ENCODE measurements at places on chromosomes 13 and 19.

GRCh38 chr13:50393628-50394027 lies 378.4 kb downstream of the KCNRG start:
- DNase-seq, result no peak

DNA sequence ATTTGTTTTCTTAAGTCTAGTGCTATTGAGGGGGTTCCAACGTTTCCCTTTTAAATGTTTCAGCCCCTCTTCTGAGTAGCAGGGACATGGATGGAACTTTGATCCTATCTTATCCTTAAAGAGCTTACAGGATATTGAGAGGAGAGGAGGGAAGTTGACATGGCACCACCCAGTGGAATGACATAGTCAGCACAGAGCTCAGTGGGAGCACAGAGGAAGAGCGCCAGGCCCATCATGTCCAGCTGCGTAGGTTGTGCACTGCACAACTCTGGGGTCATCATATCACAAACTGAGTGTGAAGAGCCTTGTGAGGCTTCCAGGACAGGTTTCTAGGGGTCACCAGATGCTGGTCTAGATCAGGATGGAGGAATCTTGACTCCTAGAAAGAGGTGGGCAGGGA lies 4.6 kb upstream of the CDC42EP5 start:
- no peak for DNase-seq

DNA sequence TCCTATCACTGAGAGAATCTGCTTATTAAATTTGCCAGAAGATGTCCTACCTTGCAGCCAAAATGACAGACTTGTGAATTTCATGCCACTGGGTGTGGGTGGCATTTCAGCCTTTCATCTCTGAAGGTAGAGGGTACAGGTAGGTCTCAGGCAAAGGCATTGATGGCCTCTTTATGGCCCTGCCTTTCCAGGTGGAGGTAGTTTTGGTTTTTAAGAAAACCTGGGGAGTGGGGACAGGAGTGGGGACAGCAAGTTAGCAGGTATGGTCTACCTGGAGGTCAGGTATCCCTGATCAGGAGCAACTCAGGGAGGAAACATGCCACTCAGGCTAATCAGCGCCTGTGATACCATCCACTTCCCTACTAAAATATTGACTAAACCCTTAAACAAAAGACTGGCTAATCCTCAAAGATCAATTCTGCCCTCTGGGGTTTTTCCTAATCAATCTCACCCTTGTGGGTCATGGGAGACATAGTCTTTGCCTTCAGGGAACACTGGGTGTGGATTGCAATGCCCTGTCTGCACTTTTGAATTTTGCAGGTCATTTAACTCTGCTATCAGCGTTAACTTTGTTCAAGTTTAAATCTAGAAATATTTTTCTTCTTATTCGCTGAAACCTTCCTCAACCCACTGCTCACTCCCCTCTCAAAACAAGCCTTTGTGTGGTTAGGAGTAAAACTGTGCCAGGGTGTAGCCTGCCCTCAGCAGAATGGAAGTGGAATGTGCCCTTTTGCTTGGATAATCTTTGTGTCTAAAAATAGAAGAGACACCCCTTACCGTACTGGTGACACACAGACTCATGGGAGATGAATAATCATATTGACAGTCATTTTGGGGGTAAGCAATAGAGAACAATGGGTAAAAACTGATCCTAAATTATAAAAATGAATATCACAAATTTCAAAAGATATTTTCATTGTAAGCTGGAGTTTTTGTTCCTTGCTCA lies 233.7 kb downstream of the COG6 start:
- no peak for DNase-seq

DNA sequence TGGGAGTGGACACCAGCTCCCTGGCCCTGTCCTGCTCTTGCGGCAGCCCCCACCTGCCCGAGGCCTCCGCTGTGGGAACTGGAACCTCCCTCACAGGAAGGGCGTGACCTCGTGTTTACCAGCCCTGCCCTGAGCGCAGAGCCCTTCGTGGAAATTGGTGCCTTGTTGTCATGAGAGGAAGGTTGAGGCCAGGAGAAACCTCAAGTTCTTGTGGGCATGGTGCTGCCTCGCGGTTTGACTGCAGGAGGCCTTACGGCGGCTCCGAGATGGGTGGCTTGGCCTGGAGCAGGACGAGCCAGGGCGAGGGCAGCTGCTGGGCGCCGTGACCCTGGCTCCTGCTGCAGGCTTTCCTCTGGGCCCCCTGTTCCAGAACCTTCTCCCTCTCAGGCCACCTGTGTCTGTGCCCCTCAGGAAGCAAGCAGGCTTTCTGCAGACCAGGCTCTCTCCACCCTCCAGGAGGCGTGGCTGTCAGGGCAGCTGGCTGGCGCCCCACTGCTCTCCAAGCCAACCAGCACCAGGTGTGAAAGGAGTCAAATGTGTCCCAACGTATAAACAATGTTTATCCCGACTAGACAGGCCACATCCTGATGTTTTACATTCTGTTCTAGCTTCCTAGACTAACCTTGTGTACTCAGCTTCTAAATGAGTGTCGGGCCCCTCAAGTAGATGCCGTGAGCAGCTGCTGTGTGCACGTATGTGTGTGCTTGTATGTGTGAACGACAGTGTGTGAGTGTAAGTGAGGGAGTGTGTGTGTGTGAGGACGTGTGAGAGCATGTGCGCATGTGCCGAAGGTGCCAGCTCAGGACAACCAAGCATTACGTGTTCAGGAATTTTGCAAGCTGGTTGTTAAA lies 10.4 kb upstream of the RASA3 start:
- DNase-seq, result no peak

- no peak for DNase-seq
Measured at GRCh38 chr13:93709506-93710244, 483.1 kb downstream of the GPC6 start.

- no peak for DNase-seq
Measured at GRCh38 chr19:45517641-45518468, 10.6 kb downstream of the VASP start.

- DNase-seq, result no peak
Measured at GRCh38 chr19:23776507-23777205, 18.0 kb upstream of the ZNF681 start.

GRCh38 chr19:11237321-11237720 lies 2.1 kb upstream of the ANGPTL8 start:
- no peak for DNase-seq

GRCh38 chr19:13959962-13960862 lies 7.9 kb downstream of the DCAF15 start:
- DNase-seq, result no peak

GRCh38 chr19:29873024-29873800 lies 61.4 kb downstream of the CCNE1 start:
- DNase-seq, result peak; percentile 45

DNA sequence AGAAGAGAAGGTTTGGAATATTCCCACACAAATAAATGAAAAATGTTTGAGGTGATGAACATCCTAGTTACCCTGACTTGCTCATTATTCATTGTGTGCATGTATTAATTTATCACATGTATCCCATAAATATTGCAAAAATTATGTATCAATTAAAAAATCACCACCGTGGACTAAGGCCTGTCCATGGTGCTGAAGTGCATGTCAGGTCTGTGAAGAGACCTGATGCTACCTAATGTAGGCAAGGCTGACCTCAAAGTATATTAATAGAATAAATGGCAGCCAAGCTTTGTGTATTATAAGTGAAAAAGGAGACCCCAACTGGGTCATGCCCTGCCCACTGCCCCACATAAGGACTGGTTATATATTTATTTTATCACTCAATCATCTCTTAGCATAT lies 34.4 kb upstream of the ZNF835 start:
- DNase-seq, result no peak

- no peak for DNase-seq
Measured at GRCh38 chr19:38020311-38020710, 113.3 kb downstream of the SIPA1L3 start.

- DNase-seq, result peak; percentile 42
Measured at GRCh38 chr19:55255618-55256423, 3.0 kb downstream of the PPP6R1 start.

DNA sequence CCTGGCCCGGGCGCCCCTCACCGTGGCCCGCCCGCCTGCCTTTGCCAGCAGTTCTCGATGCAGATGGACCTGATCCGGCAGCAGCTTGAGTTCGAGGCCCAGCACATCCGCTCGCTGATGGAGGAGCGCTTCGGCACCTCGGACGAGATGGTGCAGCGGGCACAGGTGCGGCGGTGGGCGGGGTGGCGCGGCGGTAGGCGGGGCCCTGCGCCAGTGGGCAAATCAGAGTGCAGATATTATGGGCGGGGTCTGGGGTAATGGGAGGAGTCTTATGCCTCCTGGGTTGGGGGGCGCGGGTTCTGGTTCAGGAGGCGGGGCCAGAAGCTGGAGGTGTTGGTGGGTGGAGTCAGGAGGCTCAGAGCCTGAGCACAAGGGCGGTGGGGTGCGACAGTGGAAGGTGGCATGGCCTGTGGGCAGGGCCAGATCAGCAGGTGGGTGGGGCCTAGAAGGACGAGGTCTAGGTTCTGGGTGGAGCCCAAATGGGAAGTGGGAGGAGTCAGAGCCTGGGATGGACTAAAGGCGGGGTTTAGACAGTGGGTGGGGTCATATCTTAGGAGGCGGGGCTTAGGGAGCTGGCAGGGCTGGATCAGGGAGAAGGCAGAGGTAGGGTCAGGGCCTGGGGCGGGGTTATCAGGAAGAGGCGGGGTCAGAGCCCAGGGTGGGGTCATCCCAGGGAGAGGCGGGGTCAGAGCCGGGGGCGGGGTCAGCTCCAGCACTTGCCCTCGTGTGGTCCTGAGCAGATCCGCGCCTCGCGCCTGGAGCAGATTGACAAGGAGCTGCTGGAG lies 5.6 kb downstream of the APC2 start:
- DNase-seq, result peak; percentile 62

- DNase-seq, result peak; percentile 18
Measured at GRCh38 chr13:113489549-113490495, 689 bp downstream of the DCUN1D2 start.

GRCh38 chr13:50073340-50073739 lies 58.1 kb downstream of the KCNRG start:
- no peak for DNase-seq

DNA sequence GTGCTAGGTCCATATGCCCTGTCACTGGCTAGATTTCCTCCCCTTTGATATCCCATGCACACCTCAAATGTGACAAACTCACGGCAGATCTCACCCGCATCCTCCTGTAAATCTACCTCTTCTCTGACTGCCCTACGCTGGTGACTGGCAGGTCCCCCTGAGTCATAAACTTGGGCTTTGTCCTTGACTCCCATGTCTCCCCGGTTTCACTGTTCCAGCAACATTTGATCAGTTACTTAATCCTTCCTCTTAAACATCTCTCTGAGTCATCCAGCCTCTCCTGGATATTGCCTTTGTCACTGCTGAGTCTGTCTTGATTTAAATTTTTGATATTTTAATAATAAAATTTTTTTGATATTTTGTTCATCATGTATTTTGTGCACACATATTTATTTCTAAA lies 26.5 kb downstream of the FAM216B start:
- DNase-seq, result no peak

GRCh38 chr13:93948162-93948922 lies 531.1 kb downstream of the DCT start:
- DNase-seq, result no peak

- DNase-seq, result no peak
Measured at GRCh38 chr19:912181-913079, 589 bp downstream of the R3HDM4 start.

DNA sequence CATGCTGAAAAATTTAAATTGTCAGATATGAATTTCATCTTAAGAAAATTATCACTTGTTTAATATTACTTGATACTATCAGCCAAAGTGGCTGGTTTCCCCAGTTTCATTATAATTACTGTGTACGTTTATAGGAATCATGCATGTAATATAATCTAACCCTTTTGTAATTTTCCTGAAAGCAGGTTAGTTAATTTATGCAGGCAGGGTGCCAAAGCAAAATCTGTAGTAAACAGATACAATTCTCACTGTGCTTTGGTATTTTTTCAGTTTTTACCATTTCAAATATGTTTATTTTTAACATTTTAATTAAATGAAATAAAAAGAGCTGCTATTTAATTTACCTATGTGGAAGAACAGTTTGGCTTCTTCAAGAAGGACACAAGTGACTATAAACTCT lies 1227.5 kb upstream of the MIR17HG start:
- DNase-seq, result no peak

GRCh38 chr13:109251956-109252355 lies 534.4 kb downstream of the IRS2 start:
- DNase-seq, result no peak

- no peak for DNase-seq
Measured at GRCh38 chr13:113853518-113854237, 10.2 kb downstream of the GAS6 start.

DNA sequence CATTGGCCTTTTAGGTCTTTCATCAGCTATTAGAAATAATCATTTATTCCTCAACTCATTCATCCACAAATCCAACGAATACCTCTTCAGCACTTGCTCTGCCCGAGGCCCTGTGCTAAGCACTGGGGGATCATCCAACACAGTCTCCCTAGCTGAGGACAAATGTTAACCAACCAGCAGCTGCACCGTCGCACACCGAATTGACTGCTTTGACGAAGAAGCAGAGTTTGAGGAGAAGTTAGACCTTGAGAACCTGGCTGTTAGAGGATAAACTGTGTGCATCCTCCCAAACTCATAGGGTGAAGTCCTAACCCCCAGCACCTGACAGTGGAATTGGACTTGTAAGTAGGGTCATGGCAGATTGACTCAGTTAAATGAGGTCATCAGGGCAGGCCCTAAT lies 170.9 kb downstream of the USP12 start:
- no peak for DNase-seq

- peak; percentile 63 for DNase-seq
Measured at GRCh38 chr19:15584541-15585115, 30.4 kb upstream of the CYP4F8 start.

GRCh38 chr13:26184791-26185250 lies 37.3 kb downstream of the RNF6 start:
- peak; percentile 38 for DNase-seq

- DNase-seq, result no peak
Measured at GRCh38 chr19:17405250-17406045, at the start of gene BST2. Gene BST2 (minus strand): TSS chr19:17405630. CDS start chr19:17405575, 55 bp downstream.

GRCh38 chr19:34274284-34274826 lies 20.0 kb downstream of the GARRE1 start:
- no peak for DNase-seq

- DNase-seq, result no peak
Measured at GRCh38 chr13:100195568-100195967, 106.7 kb downstream of the PCCA start.

Measured in stimulated activated CD8-positive, alpha-beta memory T cell treated with anti-CD3 and anti-CD28 coated beads, Interleukin-15, amount 100 ng/mL, for 48 hours (primary cell).